ENCODE measurements at places on chromosomes 1 and 21. TPM values are rescaled to one million over a fixed set of nuclear protein-coding genes. Genes with fewer than 3 reads are reported as not detected.

DNA sequence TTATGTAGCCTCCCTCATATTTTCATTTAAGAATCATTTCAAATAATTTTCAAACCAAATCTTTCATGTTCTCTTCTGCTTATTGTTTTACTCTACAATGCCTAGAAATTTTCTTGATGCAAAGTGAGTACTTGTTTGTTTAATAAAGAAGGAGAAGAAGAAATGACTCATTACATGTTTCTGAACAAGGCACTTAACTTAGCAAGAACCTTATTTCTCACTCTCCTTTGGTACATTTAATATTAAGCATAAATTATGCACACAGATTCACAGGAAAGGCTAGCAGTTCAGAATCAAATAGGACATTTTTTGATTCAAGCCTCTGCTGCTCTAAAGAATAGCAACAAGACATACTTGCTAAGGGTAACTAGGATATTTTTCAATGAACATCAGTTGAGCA lies 9.1 kb downstream of the SCYL3 start:
- DNase-seq, result no peak

- DNase-seq, result no peak
These were observed 1.7 kb downstream of the ODF2L start for GRCh38 chr1:86394416-86394815.

- no peak for DNase-seq
These were observed 44.9 kb upstream of the COL6A2 start for GRCh38 chr21:46052703-46053651.

RAB7B gene
- 14.2 TPM for total RNA-seq

- DNase-seq, result no peak
These were observed 18.5 kb downstream of the SELL start for GRCh38 chr1:169692756-169693460.

S100A7A gene
- not detected for total RNA-seq
